ENCODE measurements at places on chromosomes 12 and 14.
A peak's percentile ranks its signal among the peaks of the same experiment; 100 is the strongest.

- no peak for DNase-seq
Observed at GRCh38 chr12:1594006-1594260, 448 bp downstream of the FBXL14 start.

DNA sequence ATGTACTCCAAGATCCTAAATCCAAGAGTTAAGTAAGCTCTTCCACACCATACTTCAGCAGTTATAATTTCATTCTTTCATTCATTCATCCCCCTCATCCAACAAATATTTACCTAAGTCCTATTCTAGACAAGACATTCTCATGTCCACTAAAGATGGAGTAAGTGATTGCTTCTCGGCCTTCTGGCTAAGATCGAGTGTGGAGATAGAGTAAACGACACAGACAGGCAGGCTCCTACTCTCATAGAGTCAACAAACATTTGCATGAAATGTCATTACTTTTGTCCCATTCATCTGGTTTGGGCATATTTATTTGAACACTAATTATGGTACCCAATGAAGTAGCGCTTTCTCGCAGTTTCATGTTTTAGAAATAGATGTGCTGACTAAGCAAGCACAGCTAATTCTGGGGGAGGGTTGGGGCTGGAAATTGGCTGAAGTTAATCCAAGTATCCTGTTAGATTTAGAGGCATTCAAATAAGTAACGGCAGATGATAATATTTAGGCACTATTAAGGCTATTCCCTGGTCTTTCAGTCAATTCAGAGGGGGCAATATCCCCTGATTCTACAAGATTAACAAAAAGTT, 176.5 kb downstream of the CEP128 start:
- no peak for DNase-seq

GRCh38 chr12:100574187-100575074, 947 bp downstream of the GAS2L3 start:
- no peak for DNase-seq

GRCh38 chr12:64673490-64674169, 63.3 kb downstream of the RASSF3 start:
- no peak for DNase-seq

GRCh38 chr12:79934281-79935020, 446 bp downstream of the PPP1R12A start:
- peak; percentile 43 for DNase-seq

GRCh38 chr14:55746558-55746957, 166.6 kb downstream of the KTN1 start:
- peak; percentile 42 for DNase-seq

DNA sequence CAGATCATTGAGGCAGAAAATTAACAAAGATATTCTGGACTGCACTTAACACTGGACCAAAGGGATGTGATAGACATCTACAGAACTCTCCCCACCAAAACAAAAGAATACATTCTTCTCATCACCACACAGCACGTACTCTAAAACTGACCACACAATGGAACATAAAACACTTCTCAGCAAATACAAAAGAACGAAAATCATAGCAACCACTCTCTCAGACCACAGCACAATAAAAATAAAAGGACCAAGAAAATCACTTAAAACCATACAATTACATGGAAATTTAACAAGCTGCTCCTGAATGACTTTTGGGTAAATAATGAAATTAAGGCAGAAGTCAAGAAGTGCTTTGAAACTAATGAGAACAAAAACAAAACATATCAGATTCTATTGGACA, 254.0 kb upstream of the STXBP6 start:
- no peak for DNase-seq

DNA sequence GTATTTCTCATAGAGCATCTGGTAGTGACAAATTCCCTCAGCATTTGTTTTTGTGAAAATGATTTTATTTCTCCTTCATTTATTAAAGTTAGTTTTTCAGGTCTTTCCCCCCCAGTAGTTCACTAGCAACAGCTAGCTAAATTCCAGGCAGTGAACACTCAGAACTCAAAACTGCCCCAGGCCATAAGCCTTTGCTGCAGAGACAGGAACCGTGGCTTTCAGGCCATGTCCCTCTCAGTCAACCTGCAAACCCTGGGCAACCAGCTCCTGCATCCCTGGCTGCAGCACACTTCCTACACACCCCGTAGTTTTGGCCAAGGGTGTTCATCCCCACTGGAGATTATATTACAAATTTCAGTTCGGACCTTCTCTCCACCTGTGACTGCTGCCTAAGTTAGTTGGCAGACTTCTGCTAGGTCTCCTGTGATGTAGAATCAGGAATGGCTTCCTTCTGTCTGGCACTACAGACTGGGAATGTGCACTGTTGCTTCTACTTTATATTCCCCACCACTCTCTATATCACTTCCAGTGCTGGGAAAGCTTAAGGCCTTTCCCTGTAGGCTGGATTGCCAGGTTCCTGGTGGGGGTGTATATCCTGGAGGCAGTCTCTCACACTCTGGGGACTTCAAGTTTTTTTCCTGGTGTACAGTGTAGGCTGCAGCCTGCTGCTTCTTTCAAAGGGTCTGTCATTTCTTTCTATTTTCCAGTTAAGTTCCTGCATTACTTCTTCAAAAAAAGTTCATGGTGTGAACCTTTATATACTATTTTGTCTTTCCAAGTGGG, 924.4 kb upstream of the LRFN5 start:
- DNase-seq, result no peak

GRCh38 chr12:750366-751191, 1.8 kb upstream of the WNK1 start:
- no peak for DNase-seq

GRCh38 chr12:10094646-10095395, 4.0 kb downstream of the CLEC1A start:
- DNase-seq, result no peak

GRCh38 chr12:3276226-3276625, 199.0 kb downstream of the TSPAN9 start:
- DNase-seq, result no peak

- DNase-seq, result peak; percentile 77
Observed at GRCh38 chr14:38391334-38391733, 135.4 kb upstream of the CLEC14A start.

DNA sequence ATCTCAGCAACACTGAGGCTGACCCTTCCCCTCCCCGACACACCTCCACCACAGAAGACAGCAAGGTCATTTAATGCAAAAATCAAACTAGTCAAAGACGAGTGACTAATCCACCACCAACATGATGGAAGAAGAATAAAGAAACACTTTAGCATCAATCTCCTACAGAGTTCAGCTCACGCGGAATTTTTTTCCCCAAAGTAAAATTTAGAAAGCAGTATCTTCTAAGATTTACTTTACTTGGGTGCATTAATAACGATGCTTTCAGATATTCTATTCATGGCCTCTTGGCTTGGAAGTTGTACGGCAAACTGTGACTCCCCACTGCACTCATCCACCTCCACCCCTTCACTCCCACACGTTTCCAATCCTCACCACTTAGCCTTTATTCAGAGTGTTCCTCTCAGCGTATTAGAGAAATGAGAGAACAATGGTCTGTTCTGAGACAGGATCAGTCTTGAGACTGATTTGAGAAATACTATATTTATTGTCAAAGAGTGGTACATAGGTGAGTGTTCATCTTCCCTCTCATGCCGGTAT, 1.9 kb downstream of the EGLN3 start:
- no peak for DNase-seq

DNA sequence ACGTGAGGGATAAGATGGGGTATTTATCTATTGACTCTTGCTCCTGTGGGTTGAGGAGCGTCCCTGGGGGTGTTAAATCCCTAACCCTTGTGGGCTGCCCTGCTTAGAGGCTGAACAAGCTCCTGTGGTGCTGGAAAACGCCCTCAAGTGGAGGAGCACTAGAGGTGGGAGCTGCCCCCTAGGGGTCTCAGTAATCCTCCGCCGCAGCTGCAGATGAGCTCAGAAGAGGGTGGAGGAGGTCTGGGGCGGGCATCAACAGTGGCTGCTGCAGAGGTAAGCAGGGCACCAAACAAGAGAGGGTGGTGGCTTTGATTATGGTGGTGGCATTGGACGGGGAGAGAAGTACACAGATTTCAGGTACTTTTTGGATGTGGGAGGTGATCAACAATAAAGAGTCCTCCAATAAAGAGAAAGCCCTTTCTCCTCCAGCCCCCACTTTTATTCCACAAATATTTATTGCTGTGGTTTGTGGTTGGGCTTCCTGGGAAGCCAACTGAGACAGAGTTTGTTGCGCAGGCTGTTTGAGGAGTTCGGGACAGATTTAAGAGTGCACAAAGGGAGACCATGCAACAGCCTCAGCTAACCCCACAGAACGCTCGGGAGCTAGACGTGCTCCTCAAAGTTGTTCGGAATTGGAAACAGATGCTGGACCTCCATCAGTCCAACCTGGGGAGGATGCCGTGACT, 179.9 kb downstream of the ADCK1 start:
- no peak for DNase-seq

GRCh38 chr12:40953076-40953475, 235.0 kb upstream of the PDZRN4 start:
- DNase-seq, result peak; percentile 87

- peak; percentile 30 for DNase-seq
Observed at GRCh38 chr14:54348001-54348611, 48.7 kb upstream of the CDKN3 start.

- DNase-seq, result no peak
Observed at GRCh38 chr12:25976289-25976688, 17.8 kb downstream of the RASSF8 start.

DNA sequence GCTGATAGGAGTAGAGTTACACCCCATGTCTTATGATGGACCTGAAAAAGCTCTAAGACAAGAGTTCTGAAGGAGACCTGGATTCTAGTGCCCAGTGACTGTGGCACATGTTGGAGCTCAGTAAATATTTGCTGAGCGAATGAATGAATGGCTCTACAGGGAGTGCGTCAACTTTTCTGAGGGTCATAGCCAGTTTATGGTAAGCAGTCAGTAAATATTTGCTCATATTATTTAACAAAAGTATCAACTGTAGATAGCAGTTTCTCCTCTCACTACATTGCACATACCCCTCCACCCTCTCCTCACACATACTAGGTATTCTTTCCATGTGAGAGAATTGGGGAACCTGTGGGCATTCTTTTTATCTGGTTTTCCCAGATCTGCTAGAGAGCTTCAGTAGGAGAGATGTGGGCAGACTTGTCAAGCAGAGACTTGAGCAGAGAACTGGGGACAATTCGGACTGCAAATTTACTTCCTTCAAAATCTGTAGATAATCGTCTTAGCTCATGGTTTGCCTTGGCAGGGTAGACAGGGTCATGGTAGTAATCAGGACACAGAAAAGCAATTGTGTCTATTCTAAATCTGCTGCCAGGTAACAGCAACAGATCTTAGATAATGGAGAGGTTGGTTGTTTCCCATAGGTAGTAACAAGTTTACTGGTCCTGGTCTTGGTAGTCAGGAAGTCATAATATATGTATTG, 5.7 kb downstream of the SLC4A8 start:
- DNase-seq, result no peak

- DNase-seq, result no peak
Observed at GRCh38 chr12:130097798-130098255, 64.4 kb upstream of the FZD10 start.

DNA sequence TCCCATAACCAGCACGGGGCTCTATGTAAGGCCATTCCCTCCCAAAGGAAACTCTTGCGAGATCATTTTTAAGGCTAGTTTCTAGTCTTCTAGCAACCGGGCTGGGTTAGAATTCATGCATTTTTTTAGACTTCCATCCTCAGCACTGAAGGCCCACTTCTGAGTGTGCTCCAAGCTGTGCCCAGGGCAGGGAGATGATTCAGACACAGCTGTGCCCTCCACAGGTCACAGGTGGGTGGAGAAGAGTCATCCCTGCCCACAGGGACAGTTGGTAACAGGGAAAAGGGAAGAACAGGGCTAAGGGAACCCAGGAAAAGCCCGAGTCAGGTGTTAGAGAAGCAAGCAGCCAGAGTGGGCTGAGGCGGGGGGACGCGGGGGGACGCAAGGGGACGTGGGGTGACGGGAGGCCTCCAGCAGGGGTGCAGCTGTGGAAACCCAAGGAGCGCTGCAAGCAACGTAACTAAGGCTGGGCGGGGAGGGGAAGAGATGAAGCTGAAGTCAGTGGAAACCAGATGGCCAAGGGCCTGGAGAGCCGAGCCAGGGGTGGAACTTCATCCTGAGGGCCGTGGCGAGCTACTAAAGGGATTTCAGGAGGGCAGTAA, 27.2 kb upstream of the PPP2R5C start:
- no peak for DNase-seq

DNA sequence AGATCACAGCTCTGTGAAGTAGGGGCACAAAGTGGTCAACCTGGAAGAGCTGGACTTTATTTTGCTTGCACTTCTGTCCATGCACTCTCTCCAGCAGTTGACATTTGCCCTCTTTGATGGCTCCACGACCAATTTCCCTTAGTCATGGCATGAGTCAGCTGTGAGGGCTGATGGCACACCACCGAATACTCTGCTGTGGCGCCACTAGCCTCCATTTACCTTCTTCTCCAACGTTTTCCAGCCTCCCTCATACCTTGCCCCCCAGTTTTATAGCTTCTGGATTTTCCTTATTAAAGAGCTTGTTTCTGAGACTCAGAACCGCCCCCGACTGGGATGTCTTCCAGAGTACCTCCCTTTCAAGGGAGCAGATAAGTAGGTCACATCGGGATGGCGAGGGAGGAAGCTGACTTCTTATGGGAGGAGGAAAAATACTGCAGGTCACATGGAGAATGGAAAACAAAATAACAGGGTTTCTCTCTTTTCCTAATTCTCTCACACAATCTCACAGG, 17.6 kb downstream of the NINJ2 start:
- DNase-seq, result peak; percentile 59

DNA sequence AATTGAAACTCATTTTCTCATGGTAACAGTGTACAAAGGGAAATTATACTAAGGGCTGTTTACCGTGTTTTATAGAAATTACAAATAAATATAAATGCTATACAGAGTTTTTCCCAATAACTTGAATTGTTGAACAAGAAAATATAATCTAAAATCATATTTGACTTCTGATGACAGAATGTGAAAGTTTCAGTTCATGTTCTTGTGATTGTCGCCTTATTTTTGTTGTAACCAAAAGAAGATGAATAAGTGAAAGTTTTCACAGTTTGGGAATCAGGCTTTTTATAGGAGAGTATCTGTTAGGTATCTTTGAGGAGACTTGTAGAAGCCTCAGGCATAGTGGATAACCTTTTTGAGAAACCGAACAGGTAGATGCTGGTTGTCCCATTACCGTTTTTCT, 28.1 kb downstream of the ANO6 start:
- DNase-seq, result no peak

- no peak for DNase-seq
Observed at GRCh38 chr12:67388331-67389138, 119.4 kb downstream of the CAND1 start.
